ENCODE measurements at places on chromosomes 12 and 14. TPM values are rescaled to one million over a fixed set of nuclear protein-coding genes. Genes with fewer than 3 reads are reported as not detected.

Gene AMDHD1
- total RNA-seq, result not detected

Gene PCK2
- 6.4 TPM for total RNA-seq

- DNase-seq, result no peak
Observed at GRCh38 chr12:127260531-127260930, 1006.4 kb upstream of the TMEM132C start.

- no peak for DNase-seq
Observed at GRCh38 chr14:106395456-106396050, 869.2 kb downstream of the TMEM121 start.

DNA sequence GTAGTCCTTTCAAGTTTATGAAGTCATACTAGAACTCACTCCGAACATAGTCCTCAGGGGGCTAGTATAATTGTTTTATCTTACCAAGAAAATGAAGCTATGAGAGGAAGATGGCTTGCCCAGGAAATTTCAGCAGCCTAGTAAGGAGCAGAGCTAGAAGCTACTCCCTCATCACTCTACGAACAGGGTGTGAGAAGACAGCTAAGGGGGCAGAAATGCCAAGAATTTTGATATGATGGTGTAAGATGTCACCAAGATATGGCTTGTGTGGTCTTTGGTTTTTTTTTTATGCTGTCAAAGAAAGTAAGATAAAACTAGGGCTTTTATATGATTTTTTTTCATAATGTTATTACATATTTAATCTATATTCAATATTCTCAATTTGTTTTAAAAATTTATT lies 47.6 kb downstream of the PRICKLE1 start:
- no peak for DNase-seq

GRCh38 chr14:88599761-88600439 lies 37.1 kb downstream of the ZC3H14 start:
- DNase-seq, result no peak

All from glomerular endothelial cell (primary cell).